ENCODE measurements at places on chromosomes 2 and 18.

GRCh38 chr18:8130096-8130495 is 479.1 kb upstream of the RAB12 start:
- DNase-seq = no peak

- DNase-seq = no peak
These were observed 62.3 kb downstream of the NCK2 start for GRCh38 chr2:105806996-105807395.

DNA sequence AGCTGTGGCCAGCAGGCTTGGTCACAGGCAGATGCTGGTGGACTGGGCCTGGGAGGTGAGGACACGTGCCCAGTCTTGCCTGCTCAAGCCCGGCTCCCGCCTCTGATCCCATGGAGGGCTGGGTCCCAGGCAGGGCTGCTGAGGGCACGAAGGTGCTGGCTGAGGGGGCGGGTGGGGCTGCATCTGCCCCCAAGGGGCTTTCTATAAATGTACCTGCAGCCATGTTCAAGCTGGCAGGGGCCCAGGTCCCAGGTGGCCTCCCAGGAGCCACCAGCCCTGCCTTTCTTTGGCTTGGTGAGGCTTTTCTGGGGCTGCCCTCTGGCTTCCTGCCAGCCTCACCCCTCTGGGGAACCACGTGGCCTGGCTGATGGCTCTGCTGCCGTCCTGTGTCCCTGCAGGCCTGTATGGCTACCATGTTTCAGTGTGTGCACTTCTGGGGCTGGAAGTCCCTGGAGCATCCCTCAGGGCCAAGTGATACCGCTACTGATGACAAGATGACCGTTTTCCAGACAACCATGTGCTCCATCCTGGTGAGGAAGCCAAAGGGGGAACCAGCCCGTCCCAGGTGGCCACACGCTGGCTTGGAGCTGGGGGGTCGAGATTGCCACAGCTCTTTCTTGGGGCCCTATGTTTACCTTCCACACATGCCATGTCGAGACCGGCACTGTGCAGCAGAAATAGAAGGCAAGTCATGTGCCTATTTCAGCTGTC is 23.2 kb downstream of the HJURP start:
- no peak for DNase-seq

GRCh38 chr2:113965644-113966043 is 75.8 kb downstream of the ACTR3 start:
- peak; percentile 47 for DNase-seq

DNA sequence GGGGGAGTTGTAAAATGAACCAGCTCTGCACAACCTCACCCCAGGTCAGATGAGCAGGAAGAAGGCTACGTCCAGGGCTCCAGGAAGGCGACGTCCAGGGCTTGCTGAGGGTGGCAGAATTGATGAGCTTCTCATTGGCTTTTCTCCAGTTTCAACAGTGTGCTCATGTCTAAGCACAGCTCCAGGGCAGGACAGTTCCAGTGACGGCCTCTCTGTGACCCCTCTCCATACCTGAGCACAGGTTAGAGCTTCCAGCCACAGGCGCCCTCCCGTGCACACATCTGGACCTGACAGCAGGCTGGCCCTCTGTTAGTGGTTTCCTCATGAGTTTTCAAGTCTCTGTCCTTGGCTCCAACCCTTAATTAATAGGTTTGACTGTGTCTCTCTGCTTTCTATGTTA is 327.6 kb downstream of the ZNF516 start:
- DNase-seq = no peak

DNA sequence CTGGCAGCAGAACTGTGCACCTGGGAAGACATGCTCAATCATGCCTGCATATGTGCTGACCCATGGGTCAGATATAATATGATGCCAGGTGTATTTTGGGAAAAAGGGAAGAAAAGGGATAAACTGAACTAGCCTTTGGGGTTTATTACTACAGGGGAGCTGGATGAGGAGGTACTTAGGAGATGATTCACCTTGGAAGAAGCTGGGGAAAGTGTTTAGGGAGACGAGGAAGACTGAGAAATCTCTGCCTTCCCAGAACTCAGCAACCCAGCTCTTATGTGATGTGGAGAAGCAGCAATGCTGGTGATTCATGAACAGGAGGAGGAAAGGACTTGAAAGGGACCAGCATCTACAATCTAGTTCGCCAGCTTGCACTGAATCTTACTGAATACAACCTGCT is 110.2 kb downstream of the BARD1 start:
- DNase-seq = no peak

DNA sequence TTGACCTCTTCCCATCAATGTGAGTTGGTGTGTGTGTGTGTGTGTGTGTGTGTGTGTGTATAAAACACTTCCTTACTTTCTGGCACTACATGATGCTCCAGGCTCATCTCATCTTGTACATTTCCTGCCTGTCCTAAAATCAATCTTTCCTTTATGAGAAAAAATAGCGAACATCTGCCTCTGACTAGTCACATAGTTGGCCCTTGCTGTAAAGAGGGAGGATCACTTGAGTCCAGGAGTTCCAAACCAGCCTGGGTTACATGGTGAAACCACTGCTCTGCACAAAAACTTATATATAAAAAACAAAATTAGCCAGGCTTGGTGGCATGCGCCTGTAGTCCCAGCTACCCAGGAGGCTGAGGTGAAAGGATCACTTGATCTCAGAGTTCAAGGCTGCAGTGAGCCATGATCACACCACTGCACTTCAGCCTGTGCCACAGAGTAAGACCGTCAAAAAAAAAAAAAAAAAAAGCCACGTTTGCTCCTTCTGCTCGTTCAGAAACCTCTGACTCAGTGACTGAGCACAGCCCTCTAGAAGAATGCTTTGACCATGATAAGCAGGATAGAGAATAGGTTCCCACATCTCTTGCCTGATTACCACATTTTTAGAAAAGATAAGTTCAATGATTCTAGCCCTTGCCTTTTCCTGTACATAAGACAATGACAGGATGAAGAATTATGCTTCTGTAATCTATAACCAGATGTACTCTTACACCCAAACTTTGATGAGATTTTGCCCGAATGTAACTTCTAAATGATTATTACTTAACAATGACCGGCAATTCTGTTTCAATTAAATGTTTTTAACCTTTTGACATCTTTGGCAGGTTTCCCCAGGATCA is 45.2 kb upstream of the ST3GAL5 start:
- DNase-seq = no peak

DNA sequence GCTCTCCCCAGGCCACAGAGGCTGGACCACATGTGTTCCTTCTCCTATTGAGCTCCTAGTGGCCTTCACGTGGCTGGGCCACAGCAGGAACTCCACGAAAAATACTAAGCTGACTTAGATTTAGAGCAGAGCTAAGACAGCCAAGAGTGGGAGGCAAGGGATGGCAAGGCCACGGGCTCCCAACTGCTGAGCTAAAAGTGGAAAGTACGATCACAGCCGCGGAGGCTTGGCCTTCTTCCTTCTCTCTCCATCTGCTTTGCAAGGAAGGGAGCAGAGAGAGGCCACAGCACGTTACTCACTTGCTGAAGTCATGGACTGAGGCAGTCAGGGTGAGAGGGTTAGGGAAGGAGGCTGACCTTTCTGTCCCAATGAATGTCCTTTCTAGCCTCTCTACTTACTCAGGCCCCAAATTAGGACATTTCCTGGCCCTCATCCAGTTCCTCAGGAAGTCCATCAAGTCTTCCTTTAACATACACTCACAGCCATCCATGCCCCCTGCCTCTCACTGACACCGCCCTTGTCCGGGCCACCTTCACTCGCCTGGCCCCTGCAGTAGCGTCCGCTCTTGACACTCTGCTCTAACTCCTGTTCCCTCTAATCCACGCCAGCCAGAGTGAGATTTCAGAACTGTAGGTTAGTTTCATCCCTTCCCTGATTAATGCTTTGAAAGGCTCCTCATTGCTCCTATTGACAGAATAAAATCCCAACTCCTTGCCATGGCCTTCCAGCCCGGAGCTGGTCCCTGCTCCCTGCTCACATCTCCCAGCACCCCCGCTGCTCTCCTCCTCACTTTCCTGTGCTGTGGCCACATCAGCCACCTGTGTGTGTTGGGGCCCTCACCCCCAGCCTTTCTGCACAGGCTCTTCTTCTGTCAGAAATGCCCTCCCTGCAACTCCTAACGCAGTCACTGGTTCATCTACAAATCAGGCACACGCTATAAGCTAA is 204.2 kb downstream of the CYP26B1 start:
- DNase-seq = no peak

DNA sequence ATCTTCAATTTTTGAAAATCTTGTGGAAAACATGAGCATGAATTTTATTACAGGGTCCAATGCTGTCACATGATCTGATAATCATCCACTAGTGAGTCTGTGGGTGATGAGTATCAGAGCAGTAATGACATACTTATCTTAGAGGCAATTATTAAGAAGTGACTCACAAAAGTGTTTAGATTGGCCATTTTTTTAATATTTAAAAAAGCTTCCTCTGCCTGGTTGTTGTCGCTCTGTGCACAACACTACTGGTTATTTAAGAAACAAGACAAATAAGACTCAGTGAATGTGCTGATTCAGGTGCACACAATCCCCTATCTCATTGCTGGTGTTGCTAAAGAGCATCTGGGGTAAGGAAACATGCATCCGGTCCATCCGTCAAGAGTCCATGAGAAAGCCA is 665.8 kb upstream of the ZEB2 start:
- no peak for DNase-seq

- DNase-seq = no peak
These were observed 102.5 kb upstream of the SNTG2 start for GRCh38 chr2:848099-848498.

- no peak for DNase-seq
These were observed 342.5 kb upstream of the NXPH2 start for GRCh38 chr2:139122711-139123158.

GRCh38 chr2:169798397-169798717 is 314 bp upstream of the SSB start:
- DNase-seq = no peak

GRCh38 chr2:69177785-69178636 is 165.0 kb downstream of the ANTXR1 start:
- peak; percentile 73 for DNase-seq

DNA sequence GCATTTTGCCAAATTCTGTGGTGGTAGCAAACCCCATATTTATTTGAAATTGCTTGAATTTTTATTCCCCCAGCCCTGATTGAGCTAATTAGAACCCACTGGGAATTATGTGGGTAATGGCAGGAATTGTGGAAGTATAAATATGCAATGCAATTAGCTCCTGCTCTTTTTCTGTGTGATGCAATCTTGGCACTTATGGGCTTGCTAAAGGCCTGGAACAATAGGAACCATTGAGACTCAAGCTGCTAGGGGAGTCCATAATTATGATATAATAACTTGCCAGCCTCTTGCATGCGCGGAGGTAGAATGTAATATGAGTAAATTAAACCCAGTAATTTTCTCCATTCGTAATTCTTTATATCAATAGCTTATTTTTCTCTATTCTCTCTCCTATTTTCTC is 267.6 kb upstream of the THSD7B start:
- DNase-seq = no peak

DNA sequence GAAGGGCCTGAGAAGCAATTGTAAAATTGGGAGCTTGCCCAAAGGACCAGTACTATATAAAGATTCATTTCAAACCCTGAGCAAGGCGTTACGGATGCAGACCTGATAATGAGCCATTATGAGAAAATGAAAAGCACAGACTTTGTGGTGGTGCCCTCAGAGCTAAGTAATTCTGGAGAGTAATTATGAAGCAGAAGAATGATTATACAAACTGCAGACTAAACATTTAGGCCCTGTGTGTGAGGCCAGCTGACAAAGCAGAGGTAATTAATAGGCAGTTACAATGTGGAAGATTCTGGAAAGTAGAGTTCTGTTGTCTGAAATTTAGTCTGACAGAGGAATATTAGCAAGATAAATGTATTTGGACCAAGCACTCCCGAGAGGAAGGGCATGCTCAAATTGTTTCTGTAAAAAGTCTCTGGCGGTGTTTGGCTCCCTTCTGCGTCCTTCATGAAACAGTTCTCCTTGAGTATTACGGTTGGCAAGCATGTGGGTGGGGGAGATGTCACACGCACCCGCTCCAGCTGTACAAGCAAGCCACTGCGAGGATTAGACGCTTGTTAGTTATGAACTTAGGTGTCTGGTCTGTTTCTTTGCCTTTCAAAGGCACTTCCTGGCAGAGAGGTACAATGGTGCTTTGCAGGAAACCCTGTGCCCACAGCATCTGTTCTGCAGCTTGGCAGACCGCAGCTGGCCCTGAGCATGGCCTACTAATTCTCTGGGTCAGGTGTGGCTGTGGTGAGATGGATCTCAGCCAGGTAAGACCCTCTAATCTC is 45.5 kb downstream of the CDC42EP3 start:
- no peak for DNase-seq

- DNase-seq = no peak
These were observed 151.5 kb downstream of the NCK2 start for GRCh38 chr2:105895990-105896764.

- no peak for DNase-seq
These were observed 138.8 kb downstream of the CNTNAP5 start for GRCh38 chr2:124163840-124164239.

- no peak for DNase-seq
These were observed 217.7 kb upstream of the SMAD7 start for GRCh38 chr18:49168281-49168985.

- DNase-seq = no peak
These were observed 48.6 kb downstream of the NHEJ1 start for GRCh38 chr2:219112062-219112406.

DNA sequence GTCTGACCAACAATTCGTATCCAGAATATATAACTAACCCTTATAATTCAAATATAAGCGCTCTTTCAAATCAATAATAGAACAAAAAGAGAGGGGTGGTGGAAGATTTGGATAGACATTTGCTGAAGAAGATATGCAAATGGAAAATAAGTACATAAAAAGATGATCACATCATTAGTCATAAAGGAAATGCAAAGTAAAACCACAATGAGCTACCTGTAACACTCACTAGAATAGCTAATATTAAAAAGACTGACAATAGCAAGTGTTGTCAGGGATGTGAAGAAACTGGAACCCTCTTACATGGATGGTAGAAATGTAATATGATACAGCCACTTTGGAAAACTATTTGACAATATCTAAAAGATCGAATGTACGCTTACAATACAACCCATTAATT is 84.9 kb upstream of the MRPS9 start:
- no peak for DNase-seq

GRCh38 chr18:5195656-5196055 is 1.4 kb downstream of the AKAIN1 start:
- DNase-seq = no peak

GRCh38 chr2:114668415-114668814 is 226.0 kb downstream of the DPP10 start:
- no peak for DNase-seq

- DNase-seq = no peak
These were observed 45.8 kb upstream of the PTPRM start for GRCh38 chr18:7521226-7521856.

- DNase-seq = no peak
These were observed 72.0 kb upstream of the MRPS9 start for GRCh38 chr2:104965900-104966299.

- no peak for DNase-seq
These were observed 52.8 kb downstream of the RPL37A start for GRCh38 chr2:216551234-216552068.

Data from HAP-1 (cell line).